Stimulated activated CD4-positive, alpha-beta T cell treated with anti-CD3 and anti-CD28 coated beads, TNF-alpha, amount 100 ng/mL, for 1 hour (primary cell): ENCODE measurements at places on chromosomes 4 and X.

GRCh38 chr4:10005632-10006031 lies 15.7 kb downstream of the SLC2A9 start:
- no peak for DNase-seq

- DNase-seq: no peak
Measured at GRCh38 chr4:53535567-53535966, 55.7 kb downstream of the LNX1 start.

DNA sequence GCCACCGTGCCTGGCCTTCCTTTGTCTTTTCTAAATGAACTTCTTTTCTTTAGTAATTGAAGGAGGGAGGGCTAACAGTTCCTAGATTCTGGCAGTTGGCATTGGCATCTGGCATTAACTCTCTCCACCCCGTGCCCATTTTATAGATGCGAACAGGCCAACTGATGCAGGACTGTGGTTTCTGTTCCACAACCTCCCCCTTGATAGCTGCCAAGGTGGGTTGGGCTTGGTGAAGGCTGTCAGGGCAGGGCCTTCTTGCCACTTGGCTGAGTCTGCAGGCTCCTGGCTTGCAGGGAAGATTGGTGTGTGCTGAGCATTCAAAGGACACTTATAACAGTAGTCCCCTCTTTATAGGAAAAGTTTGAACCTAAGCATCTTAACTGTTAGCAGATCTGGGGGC lies 4.3 kb downstream of the SOWAHD start:
- DNase-seq: no peak

DNA sequence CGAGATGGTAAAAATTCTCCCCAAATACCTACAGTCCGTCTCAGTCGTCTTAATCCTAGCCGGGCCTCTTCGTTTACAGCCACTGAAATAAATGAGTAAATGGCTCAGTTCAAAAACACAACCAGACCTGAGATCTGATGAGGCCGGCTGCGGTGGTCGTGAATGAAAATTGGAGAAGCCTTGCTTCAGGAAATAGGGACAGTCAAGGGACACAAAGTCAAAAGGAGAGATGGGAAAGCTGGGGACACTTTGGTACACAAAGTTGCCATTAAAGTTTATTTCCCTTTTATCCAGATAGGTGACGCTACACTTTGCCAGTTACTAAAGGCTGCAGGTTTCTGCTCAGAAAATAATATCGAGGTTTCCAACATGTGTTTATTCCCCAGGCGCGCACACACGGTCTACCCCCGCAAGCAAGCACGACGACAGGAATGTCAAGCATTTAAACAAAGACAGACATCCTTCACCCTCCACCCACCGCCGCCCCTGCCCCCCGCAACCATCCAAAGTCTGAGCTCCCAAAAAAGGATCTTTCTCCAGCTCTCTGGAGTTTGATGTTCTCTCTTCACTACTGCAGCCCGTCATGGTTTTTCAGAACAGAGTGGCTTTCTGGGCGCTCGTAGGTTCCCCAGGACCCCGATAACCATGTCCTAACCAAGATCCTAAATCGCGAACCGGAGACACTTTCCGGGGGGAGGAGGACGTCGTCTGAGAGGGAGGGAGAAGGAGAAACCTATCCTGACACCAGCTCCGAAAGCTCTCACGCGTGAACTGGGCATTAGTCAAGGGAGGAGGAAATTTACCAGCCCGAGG lies 1.3 kb upstream of the PCDH7 start:
- no peak for DNase-seq

DNA sequence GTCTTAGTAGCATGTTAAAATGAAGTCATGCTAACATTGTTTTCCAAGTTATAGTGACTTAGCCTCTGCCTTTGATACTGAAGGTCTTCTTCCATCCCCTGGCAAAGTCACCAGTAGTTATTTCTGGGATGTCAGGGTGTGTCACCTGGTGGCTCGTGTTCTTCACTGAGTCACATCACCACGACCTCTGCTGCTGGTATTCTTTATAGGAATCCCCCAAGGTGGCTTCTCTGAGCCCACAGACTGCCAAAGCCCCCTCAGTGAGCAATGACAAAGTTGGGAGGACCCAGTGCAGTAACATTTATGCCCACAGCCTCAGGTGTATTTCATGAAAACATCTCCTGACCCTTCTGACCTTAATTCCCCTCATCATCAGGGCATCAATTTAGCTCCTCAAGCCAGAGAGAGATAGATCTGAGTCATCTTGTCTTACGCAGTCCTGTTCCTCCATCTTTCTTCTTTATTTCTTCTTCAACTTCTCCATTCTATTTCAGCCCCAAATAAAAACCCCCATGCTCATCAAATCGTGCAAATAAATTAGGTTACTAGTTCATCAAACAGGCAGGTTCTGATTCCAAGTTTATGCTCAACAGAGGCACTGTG lies 29.3 kb upstream of the GPRIN3 start:
- DNase-seq: no peak

GRCh38 chr4:71095545-71095944 lies 102.1 kb downstream of the DCK start:
- DNase-seq: no peak

DNA sequence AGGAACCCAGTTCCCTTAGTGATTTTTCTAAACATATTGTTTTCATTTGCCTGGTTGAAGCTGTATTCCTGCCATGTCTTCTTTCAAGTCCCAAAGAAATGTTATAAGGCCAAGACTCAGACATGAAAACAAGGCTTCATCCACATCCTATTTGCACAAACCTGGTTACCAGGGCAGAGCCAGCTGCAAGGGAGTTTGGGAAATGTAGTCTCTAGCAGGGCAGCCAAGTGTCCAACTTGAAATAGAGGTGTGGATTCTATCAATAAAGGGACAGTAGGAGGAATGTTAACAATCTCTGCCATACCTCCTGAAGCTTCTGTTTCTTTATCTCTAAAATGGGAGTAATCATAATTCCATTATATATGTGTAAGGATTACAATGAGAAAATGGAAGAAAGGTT lies 56.6 kb downstream of the INTS12 start:
- DNase-seq: no peak

GRCh38 chrX:104113222-104113965 lies 1.1 kb downstream of the ZCCHC18 start:
- peak; percentile 9 for DNase-seq

- no peak for DNase-seq
Measured at GRCh38 chr4:107815158-107815557, 9.6 kb upstream of the SGMS2 start.

- no peak for DNase-seq
Measured at GRCh38 chrX:41963348-41963747, 40.0 kb upstream of the CASK start.

DNA sequence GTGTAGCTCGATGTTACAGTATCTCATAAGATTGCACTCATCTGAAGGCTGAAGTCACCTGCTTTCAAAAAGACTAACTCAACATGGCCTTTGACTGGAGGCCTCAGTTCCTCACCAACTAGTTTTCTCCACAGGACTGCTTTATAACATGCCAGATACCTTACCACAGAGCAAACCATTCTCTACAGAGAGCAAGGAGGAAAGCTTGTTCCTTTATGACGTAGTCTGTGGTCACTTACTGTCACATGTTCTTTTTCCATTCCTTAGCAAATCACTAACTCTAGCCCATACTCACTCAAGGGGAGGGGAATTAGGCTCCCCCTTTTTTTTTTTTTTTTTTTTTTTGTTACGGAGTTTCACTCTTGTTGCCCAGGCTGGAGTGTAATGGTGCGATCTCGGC lies 3.2 kb downstream of the THAP9 start:
- DNase-seq: no peak

- DNase-seq: no peak
Measured at GRCh38 chrX:46398874-46399273, 146.3 kb downstream of the ZNF674 start.

- DNase-seq: no peak
Measured at GRCh38 chrX:44152852-44153251, 179.7 kb upstream of the NDP start.

DNA sequence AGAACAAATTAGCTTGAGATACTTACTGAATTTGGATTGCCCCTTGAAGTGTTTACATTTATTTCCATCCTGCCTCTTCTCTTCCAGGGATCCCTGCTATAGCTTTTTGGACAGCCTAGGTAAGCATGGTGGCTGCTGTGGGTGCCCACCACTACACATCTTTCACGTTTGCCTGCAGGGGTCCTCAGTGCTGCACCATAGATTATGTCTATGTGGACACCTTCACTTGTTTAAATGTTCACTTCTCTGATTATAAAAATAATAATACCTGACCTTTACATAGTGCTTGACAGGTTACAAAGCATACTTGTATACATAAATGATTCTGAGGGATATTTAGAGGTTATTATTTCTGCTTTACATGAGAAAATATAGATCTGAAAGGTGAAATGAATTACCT lies 67.9 kb upstream of the SLC4A4 start:
- DNase-seq: no peak

DNA sequence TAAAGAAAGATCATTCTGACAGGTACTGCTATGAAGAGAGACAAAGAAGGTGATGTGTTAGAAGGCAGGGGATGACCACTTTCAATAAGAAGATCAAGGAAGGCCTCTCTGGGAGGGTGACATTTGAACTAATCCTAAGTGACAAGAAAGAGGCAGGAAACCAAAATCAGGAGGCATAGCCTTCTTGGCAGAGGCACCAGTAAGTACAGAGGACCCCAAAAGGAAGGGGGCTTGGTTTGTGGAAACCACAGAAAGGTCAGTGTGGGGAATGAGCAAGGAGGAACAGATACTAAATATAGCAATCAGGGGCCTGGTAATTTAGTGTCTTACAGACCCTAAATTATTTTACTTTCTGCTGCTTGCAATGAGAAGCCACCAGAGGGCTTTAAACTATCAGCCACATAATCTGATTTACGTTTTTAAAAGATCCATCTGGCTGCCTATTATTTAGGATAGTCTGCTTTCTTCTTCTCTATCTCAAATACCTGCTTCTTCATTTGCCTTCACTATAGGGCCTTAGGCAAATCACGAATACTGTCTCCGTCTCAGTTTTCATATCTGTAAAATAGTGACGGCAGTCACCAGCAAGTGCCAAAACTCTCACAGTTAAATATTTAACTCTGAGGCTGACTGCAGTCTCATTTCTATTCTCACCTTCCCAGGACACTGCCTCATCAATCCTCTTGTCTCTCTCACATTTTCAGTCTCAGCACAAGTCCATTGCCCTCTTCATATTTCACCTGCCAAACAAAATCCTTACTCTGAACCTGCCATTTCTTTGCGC lies 16.7 kb downstream of the NR3C2 start:
- no peak for DNase-seq

- DNase-seq: no peak
Measured at GRCh38 chr4:138611721-138612120, 369.6 kb upstream of the SLC7A11 start.

- no peak for DNase-seq
Measured at GRCh38 chrX:24494647-24495075, 29.6 kb downstream of the PDK3 start.

- no peak for DNase-seq
Measured at GRCh38 chrX:139204898-139205667, 325.5 kb upstream of the F9 start.

DNA sequence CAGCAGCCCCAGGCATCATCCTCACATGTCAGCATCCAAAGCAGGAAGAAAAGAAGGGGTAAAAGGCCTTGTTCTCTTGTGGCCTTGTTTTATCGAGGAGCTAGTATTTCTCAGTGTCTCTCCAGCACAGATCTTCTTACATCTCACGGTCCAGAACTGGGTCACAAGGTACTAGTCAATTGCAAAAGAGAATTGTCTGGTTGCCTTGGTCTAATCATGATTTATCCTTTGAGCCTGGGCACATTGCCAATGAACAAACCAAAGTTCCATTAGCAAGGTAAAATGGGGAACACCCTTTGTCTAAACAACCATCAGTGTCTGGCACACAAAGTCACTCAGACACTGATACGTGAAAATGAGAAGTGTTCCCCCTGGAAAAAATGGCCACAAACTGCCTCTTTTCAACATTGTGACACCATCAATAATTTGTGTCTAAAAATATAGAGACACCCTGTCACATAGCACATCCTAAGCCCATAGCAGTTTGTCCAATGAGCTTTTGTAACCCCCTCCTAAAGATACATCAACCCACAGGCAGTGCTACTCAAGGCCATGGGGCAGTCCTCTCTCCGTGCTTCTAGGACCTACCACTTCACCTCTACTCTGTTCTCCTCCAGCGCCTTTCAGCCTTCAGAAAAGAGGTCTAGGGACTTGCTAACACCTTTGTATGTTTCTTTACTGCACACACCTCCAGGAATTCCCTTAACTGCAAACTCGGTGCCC lies 534.4 kb downstream of the MID1IP1 start:
- no peak for DNase-seq
